ENCODE measurements at places on chromosomes 5 and 9.

- DNase-seq, result no peak
Measured at GRCh38 chr5:140881889-140882590, at the start of gene PCDHA13. Gene PCDHA13 (plus strand): TSS chr5:140882124. CDS start chr5:140882269, 145 bp downstream.

DNA sequence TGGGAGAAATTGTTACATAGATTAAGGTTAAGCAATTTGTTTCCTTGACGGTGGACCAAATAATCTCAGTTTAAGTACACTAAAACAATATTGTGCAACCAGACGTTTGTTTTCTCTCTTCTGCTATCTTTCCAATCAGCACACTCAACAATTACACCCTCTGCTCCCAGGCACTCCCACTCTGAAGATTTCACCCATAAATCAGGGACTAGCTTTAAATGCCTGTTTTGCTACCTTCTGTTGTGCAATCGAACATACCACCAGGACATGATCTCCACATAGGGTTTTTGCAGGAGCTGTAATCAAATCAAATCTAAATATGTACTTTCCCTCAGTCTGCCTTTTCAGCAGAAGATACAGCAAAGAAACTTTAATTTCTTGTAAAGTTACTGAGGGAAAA lies 405.8 kb upstream of the TLE4 start:
- DNase-seq, result no peak

GRCh38 chr9:10265153-10265631 lies 347.6 kb downstream of the PTPRD start:
- DNase-seq, result peak; percentile 48

GRCh38 chr5:73157414-73158303 lies 15.3 kb upstream of the TMEM174 start:
- DNase-seq, result no peak

- DNase-seq, result no peak
Measured at GRCh38 chr5:59115345-59115744, 532.5 kb downstream of the RAB3C start.
